ENCODE measurements at places on chromosomes 3 and 15. TPM values are rescaled to one million over a fixed set of nuclear protein-coding genes. Genes with fewer than 3 reads are reported as not detected.

GRCh38 chr3:127614928-127615589 lies 13.9 kb upstream of the PODXL2 start:
- DNase-seq = no peak

DNA sequence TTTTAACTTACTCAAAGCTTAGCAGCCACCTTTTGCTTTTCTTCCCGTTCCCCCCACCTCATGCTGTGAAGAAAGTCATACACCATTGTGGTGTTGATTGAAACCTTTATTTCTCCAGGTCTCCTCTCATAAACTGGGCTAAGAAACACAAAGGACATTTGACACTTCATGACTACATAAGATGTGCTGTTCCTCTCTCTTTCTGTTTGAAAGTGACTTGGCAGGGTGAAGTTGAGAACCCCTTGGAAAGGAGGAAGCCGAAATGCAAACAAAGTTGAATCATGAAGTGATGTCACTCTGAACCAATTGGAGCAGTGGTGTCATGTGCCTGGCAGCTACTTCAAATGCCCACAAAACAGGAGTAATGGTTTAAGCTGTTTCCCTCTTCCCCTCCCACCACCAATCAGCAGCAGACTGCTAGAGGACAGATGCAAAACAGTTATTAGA lies 174.7 kb downstream of the IGF1R start:
- DNase-seq = no peak

DNA sequence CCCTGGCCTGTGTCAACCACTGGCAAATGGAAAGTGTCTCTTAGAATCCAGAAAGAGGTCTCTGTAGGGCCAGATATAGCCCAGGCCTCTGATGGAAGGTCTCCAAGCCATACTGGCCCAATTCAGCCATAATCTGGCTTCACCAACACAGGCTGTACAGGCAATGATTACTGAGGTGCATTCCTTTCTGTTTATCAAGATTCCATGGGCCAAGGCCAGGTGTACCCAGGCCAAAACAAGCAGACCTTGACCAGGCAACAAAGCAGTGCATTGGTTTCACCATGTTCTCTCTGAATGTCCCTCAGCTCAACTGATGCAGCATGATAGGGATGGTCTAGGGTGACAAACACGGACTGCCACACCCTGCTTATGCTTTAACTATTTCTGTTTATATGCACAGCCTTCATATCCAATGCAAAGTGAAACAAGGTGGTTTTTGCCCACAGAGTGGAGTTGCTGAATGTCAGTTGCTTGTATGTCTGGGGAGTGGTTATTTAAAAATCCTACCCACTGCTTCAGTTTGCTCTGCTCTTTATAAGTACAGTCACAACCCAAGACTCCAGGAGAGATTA lies 25.2 kb downstream of the CCNL1 start:
- no peak for DNase-seq

GRCh38 chr15:92454555-92455105 lies 60.9 kb downstream of the ST8SIA2 start:
- DNase-seq = no peak

DNA sequence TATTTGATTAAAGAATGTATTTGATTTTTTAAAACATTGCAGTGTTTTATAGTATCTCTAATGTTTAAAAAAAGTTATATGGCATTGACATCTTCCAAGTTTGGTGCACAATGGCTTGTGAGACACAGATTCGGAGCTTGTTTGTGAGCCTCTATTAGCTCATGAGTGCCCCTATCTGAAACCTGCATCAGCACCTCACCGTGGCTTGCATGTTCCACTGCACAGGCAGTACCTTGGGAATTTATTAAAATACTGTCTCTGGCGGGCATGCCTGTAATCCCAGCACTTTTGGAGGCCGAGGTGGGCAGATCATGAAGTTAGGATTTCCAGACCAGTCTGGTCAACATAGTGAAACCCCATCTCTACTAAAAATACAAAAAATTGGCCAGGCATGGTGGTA lies 6.8 kb upstream of the RTP2 start:
- no peak for DNase-seq

DNA sequence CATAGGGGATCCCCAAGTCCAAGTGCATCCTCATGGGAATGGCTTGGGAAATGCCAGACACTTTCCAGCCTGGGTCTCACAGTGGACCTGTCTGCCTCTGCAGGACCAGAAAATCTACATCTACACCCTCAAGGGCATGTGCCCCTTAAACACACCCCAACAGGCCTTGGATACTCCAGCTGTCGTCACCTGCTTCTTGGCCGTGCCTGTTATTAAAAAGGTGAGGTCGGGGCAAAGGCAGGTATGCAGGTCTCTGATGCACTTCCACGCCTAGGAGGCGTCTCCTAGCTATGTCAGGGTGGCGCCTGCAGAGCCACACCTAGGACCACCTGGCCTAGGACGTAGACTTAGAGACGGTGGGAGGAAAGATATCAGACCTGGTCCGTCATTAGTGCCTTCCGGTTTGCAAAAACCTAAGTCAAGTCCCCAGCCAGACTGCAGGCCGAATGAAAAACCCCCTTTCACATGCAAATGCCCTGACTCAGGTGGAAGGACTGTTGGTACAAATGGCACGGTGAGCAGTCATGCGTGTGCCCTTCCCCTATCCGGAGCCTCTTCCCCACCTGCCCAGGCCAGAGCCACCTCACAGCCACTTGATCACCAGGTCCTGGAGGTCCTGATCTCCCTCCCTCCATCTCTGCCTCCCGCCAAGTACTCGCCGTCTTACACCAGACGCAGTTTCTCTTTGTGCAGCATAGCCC lies 143.5 kb downstream of the LRRK1 start:
- DNase-seq = no peak

- DNase-seq = no peak
Measured at GRCh38 chr3:132047209-132047608, 12.4 kb upstream of the CPNE4 start.

GRCh38 chr3:50853936-50854335 lies 179.2 kb downstream of the DOCK3 start:
- no peak for DNase-seq

GRCh38 chr15:47620960-47621681 lies 96.2 kb upstream of the SEMA6D start:
- no peak for DNase-seq

DNA sequence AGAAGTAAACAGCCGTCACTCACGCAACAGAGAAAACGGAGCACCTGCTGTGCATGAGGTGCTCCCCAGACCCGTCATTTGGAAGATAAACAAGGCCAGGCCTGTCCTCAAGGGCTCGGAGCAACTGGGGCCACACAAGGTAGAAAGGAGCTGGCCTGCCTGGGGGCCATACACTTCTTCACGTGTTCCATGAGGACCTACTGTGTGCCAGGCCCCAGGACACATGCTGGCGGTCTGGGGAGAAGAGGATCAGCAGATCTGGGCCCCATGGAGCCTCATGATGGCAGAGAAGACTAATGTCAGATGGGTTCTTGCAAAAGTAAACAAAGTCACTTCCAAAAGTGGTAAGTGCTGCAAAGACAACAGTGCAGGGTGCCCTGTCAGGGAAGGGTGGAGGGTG lies 14.3 kb downstream of the WNT7A start:
- no peak for DNase-seq

- no peak for DNase-seq
Measured at GRCh38 chr3:121836481-121836880, 1.5 kb downstream of the EAF2 start.

DNA sequence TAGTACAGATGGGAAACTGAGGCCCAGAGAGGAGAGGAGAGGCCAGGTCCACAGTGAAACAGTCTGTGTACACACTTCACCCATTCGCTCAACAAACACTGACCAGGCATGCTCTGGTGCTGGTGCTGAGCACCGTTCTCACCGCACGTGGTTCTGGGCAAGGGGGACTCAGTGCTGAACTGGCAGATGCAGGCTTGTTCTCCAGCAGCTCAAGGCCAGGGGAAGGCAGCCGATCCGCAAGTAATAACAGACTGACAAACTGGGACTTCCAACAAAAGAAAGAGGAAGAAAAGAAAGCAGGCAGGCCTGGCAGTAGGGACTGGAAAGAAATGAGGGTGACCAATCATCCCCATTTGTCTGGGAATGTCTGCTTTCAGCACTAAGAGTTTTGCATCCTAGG lies 25.6 kb upstream of the LINGO1 start:
- DNase-seq = peak; percentile 19

GRCh38 chr15:66240240-66240794 lies 13.2 kb downstream of the MEGF11 start:
- no peak for DNase-seq

- no peak for DNase-seq
Measured at GRCh38 chr3:87614998-87615397, 338.6 kb upstream of the POU1F1 start.

GRCh38 chr3:35832140-35832571 lies 192.8 kb downstream of the ARPP21 start:
- no peak for DNase-seq

GRCh38 chr3:67715971-67716370 lies 61.6 kb upstream of the SUCLG2 start:
- DNase-seq = no peak

- no peak for DNase-seq
Measured at GRCh38 chr15:72503147-72503546, 29.0 kb downstream of the ARIH1 start.

DNA sequence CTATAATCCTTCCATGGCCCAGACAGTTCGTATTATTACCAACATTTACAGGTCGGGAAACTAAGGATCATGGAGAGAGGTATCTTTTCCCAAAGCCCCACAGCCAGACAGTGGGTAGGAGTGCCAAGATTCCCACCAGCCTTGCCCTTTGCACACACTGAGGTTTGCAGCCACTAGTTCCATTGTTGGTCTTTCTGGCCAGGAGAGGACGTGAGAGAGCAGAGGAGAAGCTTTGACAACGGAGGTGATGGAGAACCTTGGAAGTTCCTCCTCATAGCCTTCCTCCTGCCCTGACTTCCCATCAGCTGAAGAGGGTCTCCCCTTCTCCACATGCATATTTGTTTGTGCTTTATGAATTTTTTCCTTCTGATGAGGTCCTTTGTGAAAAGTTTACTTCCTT lies 50.5 kb upstream of the PLCL2 start:
- DNase-seq = no peak

DNA sequence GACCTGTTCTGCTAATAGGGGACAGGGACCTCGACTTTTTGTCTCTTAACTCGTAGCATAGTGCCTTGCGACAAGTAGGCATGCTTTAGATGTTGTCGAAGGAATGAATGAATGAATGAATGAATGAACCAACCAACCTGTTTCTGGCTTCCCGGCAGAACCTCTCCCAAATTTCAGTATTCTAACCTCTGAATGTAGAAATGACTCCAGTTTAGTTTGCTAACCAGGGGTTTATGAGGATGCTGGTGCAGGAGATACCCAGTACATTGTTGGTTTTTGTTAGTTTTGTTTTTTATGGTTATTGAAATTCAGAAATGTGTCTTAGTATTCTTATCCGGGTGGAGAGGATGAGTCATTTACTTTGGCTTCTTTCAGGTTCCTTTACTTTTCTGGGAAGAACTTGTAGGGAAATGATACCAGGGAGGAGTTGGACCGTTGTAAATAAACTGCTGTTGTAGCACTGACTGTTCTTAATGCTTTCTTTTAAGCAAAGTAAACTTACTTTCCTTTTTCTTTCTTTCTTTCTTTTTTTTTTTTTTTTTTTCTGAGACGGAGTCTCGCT lies 29.6 kb upstream of the EHHADH start:
- DNase-seq = no peak

DNA sequence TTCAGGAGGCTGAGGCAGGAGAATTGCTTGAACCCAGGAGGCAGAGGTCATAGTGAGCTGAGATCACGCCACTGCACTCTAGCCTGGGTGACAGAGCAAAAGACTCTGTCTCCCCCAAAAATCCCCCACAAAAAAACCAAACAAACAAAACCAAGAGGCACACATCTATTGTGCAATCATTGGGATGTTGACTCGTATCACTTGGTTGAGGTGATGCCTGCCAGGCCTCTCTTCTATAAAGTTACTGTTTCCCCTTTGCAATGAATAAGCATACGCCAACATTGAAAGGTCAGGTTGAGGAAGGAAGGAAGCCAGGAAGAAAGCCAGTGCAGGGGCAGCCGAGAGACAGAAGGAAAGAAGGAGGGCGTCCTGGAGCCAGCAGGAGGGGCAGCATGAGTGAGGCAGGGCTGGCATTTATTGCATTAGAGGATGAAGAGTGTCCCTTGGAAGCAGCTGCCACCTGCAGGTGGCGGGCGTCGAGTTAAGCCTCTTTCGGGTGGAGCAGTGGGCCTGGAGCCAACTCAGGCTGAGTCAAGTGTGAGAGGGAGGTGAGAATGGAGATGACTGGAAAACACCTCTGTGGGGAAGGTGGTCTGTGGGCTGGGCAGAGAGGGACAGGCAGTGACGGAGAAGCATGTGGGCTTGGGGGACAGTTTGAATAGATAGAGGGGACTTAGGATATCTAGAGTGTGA lies 8.3 kb upstream of the CSPG4 start:
- peak; percentile 78 for DNase-seq

GRCh38 chr3:114887806-114888205 lies 259.3 kb downstream of the ZBTB20 start:
- no peak for DNase-seq

DNA sequence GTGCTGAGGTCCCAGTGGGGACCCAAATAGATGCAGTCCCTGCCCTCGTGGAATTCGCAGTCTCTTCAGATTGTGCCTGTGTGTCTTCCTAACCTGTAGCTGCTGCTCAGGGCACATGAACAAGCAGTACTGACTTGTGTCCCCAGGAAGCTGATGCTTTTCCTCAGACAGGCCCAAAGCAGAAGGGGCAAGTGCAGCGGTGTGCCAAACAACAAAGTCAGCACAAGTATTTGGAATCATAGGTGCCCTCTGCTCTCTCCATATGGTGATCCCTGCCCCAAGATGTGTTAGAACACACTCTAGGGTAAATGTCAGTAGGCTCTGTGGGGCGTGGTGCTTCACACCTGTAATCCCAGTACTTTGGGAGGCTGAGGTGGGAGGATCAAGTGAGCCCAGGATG lies 21.9 kb downstream of the BHLHE40 start:
- DNase-seq = no peak

- DNase-seq = no peak
Measured at GRCh38 chr3:29561651-29562149, 280.8 kb downstream of the RBMS3 start.

GRCh38 chr3:113103588-113103987 lies 107.8 kb upstream of the BOC start:
- DNase-seq = no peak

DNA sequence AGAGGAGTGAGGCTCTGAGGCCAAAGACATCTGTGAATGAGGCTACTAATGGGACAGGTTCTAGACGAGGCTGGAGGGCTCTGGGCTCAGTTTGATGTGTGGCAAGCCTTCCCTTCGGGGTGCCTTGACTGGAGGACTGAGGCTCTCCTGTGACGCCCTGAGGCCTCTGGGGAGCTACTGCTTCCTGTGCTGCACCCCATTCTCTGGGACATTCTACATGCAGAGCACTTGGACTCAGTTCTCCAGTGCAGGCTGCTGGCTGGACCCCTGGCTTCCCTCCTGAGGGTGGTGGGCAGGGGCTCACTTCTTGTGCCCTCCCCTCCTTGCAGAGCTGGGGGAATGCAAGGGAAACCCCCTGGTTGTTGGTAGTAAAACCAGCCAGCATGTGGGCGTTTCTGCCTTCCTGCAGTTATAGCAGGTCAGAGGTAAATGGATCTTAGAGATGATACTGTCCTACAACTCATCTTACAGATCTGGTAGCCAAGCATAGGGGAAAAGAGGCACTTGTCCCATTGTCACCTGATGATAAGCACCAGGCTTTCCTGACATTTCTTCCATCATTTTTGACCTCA lies 133.3 kb downstream of the CHDH start:
- DNase-seq = no peak

Gene SLITRK3
- not detected for total RNA-seq

Gene P3H2
- 3.7 TPM for total RNA-seq

Gene SAXO2
- 1.0 TPM for total RNA-seq

Gene STX19
- not detected for total RNA-seq

Gene SOX14
- total RNA-seq = not detected

Gene EPHA6
- total RNA-seq = not detected

Gene SPATA12
- total RNA-seq = not detected

Gene SNURF
- 80.2 TPM for total RNA-seq

Gene NOX5
- total RNA-seq = 0.29 TPM

Gene ACTC1
- 17,901 TPM for total RNA-seq

Gene BSN
- total RNA-seq = 0.63 TPM

All from heart left ventricle (tissue), 16 donors.